Body of pancreas (tissue), 4 donors: ENCODE measurements at places on chromosomes 12 and 14.
A peak's percentile ranks its signal among the peaks of the same experiment; 100 is the strongest.

DNA sequence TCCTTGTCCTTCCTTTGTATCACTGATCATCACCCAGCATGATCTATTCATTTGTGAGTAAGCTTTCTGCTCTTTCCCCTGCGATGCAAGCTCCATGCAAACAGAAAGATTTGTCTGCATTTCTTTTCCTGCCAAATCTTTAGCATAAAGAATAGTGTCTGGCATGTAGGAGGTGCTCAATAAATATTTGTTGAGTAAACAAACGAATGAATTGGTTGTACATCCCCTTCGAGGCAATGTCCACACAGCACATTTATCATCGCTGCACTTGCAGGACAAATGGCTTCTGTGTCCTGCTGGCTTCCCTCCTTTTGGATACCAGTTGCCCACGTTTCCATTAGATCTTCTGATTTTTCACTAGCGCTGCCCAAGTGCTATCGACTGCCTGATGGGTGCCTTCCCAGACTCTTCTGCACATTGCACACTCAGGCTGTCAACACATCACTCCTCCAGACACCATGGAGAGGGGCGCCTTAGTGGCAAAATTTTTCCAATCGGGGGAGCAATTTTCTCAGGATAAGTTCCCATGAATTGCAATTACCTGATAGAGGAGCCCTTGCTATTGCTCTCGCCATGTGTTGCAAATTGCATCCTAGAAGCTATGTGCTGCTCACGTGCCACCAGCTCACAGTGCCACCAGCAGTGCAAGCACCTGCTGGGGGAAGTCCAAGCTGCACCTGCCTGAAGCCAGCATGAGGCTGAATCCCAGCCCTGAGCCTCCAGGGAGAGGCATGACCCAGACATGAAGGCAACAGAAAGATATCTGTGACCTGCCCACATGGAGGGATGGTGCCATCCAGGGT is 206.6 kb downstream of the KIF26A start:
- no peak for DNase-seq

GRCh38 chr14:102911991-102912761 is 10.3 kb upstream of the AMN start:
- no peak for DNase-seq

DNA sequence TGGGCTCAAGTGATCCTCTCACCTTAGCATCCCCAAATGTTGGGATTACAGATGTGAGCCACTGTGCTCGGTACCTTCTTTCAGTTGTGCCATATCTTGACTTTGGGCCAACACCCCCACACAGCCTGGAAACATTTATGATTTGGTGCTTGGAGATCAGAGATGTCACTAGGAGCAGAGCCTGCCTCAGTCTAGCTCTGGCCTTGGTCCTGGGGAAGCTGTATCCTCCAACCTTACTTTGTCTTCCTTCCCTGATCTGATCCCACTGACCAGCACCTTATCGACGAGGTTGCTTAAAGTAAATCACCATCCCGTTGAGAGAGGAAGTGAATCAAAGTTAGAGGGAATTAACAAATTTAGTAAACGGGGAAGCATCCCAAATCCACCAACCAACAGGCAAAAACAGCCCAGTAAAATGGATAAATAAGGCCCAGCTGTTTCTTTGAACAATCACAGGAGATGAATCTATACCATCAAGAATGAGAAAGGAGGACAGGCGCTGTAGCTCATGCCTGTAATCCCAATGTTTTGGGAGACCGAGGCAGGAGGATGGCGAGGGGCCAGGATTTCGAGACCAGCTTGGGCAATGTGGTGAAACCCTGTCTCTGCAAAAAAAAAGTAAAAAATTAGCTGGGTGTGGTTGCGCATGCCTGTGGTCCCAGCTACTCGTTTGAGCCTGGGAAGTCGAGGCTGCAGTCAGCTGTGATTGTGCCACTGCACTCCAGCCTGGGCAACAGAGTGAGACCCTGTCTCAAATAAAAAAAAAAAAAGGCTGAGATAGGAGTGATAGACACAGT is 3.4 kb downstream of the PLBD2 start:
- DNase-seq, result no peak

DNA sequence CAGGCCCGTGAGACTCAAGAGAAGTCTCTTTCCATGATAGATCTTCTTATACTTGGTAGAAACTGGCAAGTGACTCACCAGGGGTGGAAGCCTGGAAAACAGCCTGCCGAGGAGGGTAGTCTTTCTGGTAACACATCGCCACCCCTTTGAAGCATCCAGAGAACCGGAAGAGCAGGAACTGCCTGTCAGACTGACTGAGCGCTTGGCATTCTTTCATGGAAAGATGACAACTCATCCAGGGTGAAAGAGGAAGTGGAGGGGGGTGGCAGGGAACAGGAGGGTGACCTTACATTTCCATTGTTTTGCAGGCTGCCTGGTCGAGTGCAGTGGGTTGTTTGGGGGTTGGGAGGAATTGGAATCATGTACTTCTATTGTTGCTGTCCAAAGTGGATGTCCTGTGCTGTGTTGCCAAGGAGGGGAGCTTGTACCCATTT is 34.5 kb downstream of the PRKCH start:
- DNase-seq, result peak; percentile 51

GRCh38 chr14:65303190-65303898 is 109.2 kb upstream of the FUT8 start:
- no peak for DNase-seq

DNA sequence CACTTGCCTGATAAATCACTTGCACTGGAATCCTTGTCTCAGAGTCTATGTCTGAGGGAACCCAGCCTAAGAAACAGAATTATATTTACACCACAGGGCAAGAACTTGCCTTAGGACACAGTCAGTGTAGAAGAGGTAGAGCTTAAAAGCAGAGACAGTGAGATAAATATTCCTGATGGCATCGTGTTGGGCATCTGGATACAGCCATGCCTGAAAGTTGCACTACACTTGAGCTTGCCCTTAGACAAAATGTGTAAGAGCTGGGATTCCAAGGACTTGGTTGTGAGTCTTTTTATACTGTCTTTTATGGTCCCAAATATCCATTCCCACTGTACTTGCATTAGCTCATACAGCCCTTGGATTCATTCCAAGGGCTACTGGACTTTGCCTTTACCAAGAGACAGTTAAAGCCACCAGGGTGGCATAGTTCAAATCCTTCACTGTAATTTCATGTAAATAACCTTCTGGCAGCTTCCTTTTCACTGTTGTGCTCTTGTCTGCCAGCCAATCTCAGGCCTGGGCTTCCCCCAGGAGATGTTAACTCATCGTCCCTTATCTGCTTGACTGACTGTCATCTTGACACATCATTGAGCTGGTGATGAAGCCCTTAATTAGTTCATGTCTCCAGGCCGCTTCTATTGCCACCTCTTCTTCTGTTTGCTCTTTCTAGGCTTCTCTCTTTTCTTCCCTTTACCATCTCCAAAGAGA is 577.9 kb upstream of the TBX3 start:
- DNase-seq, result no peak

DNA sequence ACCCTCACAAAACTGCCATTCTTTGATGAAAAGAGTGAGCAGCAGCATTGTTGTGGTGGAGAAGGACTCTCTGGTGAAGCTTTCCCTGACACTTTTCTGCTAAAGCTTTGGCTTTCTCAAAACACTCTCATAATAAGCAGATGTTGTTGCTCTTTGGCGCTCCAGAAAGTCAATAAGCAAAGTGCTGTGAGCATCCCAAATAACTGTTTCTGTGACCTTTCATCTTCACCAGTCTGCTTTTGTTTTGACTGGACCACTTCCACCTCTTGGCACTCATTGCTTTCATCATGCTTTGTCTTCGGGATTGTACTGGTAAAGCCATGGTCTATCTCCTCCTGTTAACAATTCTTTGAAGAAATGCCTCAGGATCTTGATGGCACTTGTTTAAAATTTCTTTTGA is 424.7 kb upstream of the TMPO start:
- no peak for DNase-seq
